ENCODE measurements at places on chromosomes 5 and 9.

- peak; percentile 68 for DNase-seq
Observed at GRCh38 chr5:158895588-158895987, 204.1 kb downstream of the EBF1 start.

- DNase-seq = no peak
Observed at GRCh38 chr9:120345379-120345778, 234.6 kb downstream of the CDK5RAP2 start.

DNA sequence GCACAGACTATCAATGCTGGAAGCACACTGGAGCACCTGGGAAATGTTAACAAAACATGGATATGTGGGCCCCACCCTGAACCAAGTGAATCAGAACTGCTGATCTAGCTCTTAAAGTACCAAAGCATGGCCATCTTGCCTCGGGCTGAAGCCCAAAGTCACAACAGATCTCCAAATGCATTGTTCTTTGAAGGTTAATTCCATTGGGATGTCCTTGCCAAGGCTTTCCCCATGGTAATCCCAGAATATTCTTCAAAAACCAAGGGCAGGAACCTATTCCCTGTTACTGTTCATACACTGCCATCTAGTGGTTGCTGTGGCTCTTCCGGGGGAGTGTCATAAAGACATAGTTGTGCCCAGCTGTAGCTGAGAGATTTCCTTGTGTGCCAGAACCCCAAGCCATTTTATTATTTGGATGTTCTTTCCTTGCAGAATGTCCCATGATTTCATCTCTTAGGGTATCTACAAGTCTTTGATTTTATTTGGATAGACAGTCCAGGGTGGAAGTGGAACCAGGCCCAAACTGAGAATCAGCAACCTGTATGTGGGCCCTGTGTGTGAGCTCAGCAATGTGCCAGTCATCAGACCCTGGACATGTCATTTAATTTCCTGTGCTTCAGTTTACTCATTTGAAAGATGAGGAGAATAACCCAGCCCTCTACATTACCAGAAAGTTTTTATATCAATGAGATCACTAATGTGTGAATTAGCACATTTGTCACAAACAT is 290.0 kb downstream of the ACTL7B start:
- DNase-seq = peak; percentile 84

- no peak for DNase-seq
Observed at GRCh38 chr9:35727676-35728040, 4.3 kb downstream of the TLN1 start.

DNA sequence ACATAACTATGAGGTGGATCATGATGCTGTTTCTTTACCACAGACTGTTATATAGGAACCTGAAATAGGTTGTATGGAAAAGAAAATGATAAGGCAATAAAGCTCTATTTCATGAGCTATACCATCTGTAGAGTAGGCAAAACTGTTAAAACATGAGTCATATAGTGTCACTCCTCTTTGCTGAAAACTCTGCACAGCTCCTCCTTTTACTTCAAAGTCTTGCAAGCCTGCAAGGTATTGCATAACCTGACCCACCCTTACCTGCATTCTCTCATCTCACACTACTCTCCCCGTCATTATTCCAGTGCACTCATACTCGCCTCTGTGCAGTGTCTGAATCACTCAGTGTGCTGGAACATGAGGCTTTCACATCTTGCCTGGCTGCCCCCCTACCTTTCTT is 790.1 kb downstream of the EFNA5 start:
- DNase-seq = no peak

GRCh38 chr9:9142001-9142400 is 1342.4 kb upstream of the DMAC1 start:
- no peak for DNase-seq

DNA sequence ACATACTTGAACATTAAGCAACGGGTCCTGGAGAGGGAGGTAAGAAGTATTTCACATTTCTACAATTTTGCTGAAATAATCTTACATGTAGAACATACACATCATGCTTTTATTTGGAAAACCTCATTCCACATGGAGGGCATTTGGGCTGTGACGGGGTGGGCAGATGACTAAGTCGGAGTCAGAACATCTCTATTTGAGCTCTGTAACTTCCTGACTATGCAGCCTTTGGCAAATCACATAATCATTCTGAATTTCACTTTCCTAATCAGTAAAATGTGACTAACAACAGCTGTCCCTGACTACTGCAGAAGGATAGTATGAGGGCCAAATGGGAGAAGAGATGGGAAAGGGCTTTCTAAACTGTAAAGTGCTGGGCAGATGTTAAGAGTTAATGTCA is 17.1 kb upstream of the IL6ST start:
- no peak for DNase-seq

GRCh38 chr9:93004561-93004960 is 53.9 kb upstream of the SUSD3 start:
- no peak for DNase-seq

GRCh38 chr9:129900263-129901027 is 65.2 kb downstream of the USP20 start:
- DNase-seq = no peak

DNA sequence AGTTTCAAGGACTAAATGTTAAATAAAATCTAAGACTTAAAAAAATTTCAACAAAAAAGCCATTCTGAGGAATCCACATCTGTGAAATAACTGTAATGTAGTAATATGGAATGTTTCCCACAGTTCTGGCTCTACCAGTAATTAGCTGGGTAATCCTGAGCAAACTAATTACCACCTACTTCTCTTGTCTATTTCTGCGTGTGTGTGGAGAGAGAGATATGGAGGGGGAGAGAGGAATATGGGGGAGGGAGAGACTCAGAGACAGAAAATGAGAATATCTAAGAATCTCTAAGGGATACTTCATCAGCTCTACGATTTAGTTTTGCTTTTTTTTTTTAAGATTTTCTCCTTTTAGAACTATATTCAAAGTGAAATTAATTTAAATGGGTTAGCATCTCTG is 28.0 kb downstream of the TBCA start:
- DNase-seq = no peak
